Inflammatory macrophage treated with lipopolysaccharide for 4 hours (primary cell): ENCODE measurements at places on chromosomes 12 and 14.

- no peak for DNase-seq
These were observed 10.2 kb downstream of the ARHGAP5 start for GRCh38 chr14:32087173-32087861.

DNA sequence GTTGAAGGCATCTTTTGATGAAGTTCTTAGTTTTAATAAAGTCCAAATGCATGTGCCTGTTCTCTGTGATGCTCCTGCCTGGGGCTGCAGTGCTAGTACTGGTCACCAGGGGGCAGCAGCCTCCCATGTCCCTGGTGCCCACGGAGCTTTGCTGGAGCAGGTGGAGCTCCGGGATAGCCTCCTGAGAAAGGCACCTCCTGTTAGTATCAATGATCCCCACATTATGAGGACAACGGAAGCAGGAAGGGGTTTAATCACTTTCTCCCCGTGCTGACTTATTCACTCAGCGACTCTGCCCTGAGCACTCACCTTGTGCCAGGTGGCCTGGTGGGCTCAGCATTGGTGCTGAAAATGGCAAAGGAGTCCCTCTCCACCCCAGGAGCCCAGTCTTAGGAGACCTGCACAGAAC, 123.0 kb upstream of the PZP start:
- peak; percentile 53 for DNase-seq

GRCh38 chr14:70635971-70636595, 5.6 kb upstream of the TTC9 start:
- no peak for DNase-seq

- DNase-seq: peak; percentile 58
These were observed 37.2 kb downstream of the RDH12 start for GRCh38 chr14:67738740-67739504.

DNA sequence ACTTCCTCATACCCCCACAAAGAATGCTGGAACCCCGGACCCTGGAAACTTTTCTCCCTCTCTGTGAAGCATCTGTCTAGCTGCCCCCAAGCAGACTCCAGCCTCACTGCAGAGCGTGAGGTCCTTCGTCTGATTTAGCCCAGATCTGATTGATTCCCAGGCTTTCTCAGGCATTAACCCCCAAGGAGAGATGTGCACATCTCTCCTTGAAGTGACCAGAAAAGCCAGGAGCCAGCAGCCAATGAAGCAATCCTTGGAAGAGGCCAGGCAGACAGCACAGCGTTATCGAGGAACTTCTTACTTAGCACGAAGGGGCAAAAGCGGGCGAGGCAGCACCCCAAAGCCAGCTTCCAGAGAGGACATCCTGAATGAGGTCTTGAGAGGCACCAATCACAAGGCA, 100.7 kb downstream of the ZFP36L1 start:
- no peak for DNase-seq

- no peak for DNase-seq
These were observed 76.2 kb downstream of the PRKD1 start for GRCh38 chr14:29851397-29851796.

DNA sequence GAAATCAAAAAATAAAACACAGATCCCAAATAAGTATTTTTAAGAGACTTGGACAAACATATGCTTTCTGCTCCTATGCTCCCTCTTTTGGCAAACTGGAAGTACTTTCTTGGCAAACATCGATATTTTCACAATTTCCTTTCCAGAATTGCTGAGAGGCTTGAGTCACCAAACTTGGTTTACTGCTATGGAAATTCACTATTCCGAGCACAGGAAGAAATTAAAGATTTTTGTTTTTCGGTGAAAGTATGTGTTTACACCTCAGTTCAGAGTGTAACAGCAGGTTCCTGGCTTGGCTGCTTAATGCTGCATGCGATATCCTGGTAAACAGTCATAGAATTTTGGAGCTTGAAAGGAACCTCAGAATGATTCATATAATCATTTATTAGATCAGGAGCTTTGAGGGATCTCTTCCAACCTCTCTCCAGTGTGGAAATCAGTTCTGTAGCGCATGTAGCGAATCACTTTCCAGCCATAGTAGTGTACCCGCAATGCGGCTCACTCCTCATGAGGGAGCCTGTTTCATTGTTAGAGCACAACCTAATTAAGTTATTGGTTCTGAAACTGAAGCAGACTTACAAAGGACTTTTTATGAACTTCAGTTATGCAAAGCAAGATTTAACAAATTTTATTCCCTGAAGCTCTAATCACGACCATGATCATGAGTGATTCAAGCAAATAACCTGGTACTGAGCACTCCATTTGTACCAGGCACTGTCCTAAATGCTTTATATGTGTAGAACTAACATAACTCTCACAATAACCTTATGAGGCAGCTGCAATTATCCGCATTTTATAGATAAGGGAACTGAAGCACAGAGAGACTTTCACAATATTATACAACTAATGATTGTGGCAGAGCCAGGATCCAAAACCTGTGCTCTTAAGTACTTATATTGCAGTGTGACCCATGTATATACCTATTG, 56.4 kb upstream of the ATP2A2 start:
- DNase-seq: peak; percentile 65

- DNase-seq: no peak
These were observed 34.1 kb downstream of the AP5M1 start for GRCh38 chr14:57302883-57303282.

GRCh38 chr12:24960222-24960855, 11.4 kb upstream of the BCAT1 start:
- DNase-seq: peak; percentile 76

GRCh38 chr12:46499901-46500300, 127.3 kb upstream of the SLC38A2 start:
- no peak for DNase-seq

DNA sequence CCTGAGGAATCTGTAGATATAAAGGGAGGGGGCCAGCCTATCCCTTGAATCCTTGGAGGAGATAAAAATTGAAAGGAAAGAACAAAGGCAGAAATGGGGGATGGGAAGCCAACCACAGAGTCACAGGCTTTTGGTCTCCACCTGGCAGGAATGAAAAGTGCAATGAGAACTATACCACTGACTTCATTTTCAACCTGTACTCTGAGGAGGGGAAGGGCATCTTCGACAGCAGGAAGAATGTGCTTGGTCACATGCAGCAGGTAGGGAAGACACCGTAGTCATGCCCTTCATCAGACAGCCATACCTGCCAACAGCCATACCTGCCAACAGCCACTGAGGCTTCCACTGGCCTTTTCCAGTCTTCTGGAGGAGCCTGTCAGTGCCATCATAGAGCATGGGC, 13.4 kb downstream of the ASB8 start:
- no peak for DNase-seq

DNA sequence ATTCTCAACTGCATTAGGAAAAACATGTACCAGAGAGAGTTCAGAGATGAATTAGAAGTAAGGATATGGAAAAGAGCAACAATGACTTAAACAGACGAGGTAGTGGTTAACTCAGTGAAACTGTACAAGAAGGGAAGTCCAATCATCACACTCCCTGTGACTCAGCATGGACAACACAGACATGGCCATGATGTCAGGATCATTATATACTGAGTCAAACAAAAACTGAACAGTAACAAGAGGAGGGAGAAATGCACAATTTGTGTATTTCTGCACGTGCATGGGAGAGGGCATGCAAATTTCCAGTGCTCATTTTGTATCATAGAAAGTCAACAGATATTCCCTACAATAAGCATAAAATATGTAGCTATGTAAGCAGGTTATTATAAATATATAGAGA, 1037.8 kb downstream of the BCL11B start:
- DNase-seq: peak; percentile 45

DNA sequence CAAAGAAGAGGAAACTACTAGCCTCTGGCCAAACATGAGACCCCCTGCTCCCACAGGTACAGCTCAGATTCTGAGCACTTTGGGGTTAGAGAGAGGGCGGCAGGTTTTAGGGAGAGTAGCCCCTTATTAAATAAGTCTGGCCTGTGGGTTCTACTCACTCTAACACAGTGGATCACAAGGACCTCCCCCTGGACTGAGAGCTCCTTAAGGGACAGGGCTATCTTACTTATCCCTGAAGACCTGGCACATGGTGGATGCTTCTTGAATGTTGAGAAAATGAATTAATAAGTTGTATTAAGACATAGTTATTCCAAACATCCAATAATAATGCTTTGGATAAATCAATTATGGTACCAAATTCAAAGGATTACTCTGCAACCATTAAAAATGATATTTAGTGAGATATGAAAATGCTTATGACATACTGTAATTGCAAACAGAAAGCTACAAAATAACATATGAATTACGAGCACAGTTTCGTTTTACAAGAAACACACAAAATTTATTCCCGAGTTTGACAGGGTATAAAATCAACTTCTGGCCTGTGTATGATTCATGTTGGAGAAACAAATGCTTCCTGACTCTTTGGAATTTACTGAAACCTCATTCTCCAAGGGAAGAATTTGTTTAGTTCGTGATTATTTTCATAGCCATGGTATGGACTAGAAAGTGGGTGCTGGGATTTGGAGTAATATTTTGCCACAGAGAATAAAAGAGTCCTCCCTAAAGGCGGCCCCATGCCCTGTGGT, 59.3 kb upstream of the BDKRB2 start:
- no peak for DNase-seq

GRCh38 chr14:101007004-101007614, 103.6 kb upstream of the RTL1 start:
- no peak for DNase-seq

- DNase-seq: no peak
These were observed 13.5 kb downstream of the ETFRF1 start for GRCh38 chr12:25208554-25208953.

- DNase-seq: peak; percentile 74
These were observed 25.2 kb downstream of the KRT8 start for GRCh38 chr12:52879394-52880351.

- no peak for DNase-seq
These were observed at the start of gene NTF3 for GRCh38 chr12:5432011-5432400. TSS of gene NTF3 (plus strand) at chr12:5432108. CDS start at chr12:5432325, 217 bp downstream.

DNA sequence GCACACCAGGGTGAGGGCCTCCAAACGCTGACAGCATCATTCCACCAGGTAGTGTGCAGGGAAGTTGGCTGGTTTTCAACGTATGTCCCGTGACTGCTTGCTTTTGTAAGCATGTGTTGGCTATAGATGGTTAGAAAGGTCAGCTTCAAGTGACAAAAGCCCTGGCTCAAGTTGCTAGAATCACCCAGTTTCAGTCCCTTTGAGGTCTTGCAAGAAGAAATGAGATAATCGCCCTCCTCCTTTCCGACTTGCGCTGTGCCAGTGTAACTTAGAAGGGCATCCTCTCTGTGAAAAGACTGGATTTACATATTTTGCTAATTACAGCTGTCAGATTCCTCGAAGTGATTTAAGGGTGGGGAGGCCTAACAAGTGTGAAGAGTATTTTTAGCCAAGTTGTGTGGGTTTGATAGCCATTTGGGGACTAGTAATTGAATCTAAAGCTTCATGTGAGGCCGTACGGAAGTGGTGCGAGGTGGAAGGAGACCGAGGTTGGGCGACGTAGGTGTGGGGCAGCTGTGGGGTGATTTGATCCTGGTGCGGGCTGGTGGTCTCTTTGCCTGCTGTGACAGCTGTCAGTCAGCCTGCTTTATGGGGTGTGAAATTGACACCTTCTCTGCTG, 94.7 kb downstream of the CHST11 start:
- DNase-seq: no peak

DNA sequence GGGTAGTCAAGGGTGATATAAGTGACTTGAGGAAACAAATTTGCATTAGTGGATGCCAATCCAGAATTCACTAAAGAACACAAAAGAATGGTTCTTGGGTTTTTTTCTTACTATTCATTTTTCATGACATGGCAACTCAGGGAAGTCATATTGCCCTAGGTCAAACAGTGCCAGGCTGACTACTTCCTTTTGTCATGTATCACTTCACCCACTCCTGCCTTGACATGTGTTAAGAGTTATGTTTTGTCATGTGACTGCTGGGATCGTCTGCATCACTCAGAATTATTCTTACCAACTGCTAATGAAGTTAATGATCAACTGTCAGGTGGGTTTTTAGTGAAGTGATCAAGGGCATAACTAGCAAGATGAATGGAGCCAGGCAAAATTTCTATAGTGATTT, 74.2 kb downstream of the PRORP start:
- DNase-seq: peak; percentile 75

- DNase-seq: peak; percentile 2
These were observed 667.2 kb downstream of the DIO2 start for GRCh38 chr14:79543967-79544697.

DNA sequence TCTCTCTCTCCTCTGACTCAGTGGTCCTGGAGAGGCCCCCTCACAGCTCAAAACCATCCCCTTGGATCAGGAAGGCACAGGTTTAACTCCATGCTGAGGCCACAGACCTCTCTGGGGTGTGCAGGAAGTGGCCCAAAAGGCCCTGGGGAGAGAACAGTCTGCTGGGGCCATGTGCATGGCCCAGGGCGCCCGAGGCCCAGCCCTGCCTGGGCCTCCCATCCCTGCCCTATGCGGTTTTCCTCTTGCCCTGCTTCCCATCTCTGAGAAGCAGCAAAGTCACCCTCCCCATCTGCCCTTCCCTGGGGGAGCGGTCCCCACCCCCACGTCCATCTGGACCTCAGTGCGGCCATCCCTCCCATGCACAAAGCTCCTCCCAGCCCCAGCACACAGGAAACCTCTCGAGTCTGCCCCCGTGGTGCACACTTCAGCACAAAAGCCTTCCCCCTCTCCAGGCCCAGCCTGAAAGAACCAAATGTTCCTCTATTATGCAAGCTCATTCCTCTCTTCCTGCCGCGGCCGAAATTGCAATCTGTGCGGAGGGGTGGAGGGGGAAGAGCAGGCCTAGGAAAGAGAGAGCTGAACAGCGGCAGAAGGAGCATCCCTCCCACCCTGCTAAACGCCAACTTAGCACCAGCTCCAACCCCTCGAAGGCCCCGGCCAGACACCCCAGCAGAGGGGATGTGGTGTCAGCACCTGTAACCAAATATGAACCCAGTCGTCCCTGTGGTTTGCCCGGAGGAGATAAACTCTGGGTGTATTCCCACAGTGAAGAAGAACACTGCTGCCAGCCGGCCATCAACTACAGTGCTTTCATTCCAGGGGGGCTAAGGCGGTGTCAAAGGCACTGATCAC, 108.5 kb downstream of the SCARB1 start:
- peak; percentile 84 for DNase-seq

DNA sequence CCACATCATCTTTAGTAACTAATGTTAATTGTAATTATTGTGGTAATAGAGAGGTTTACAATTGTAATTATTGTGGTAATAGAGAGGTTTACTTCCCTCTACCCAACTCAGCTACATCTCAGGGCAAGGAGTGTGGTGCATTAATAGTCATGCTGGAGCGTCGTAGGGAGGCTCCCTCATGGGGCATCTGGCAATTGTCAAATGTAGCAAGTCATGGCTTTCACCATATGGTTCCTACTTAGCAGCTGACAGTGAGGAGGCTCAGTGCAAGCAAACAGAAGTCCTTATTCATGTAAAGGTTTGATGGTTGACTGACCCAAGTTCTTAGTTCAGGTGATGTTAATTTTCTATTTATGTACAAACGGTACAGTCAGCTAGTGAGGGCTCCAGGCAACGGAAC, 1012.0 kb downstream of the FLRT2 start:
- DNase-seq: no peak

- DNase-seq: peak; percentile 18
These were observed 8.5 kb upstream of the PTPRB start for GRCh38 chr12:70645494-70646317.
